ENCODE measurements at places on chromosomes 4 and X.

DNA sequence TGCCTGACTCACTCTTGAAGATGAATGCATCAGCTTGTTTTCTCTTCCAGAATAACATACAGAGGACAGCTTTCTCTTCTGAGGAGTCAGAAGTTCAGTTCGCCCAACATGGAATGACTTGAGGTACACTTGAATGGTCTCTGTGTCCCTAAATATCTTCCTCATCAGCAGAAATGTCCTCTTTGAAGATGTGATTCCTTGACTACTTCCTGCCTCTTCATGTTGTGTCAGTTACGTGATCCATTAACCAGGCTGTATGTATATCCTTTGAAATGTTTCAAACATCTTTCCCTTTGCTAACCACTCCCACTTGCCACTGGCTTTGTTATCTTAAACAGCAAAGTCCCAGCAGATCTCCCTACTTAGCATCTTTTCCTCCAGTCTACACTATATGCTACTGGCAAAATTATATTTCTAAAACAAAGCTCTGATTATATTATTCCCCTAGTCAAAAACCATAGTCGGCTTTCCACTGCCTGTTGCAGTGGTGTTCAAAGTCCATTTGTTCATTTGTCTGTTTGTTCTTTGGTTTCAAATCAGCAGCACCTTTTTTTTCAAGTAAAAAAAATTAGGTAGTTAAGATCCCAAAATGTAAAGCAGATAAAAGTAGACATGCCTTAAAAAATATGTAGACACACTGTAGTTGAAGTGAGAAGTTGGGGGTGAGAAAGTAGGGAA lies 82.1 kb upstream of the PAK3 start:
- DNase-seq, result no peak

- no peak for DNase-seq
These were observed 199.0 kb downstream of the GPC3 start for GRCh38 chrX:133786382-133786781.

DNA sequence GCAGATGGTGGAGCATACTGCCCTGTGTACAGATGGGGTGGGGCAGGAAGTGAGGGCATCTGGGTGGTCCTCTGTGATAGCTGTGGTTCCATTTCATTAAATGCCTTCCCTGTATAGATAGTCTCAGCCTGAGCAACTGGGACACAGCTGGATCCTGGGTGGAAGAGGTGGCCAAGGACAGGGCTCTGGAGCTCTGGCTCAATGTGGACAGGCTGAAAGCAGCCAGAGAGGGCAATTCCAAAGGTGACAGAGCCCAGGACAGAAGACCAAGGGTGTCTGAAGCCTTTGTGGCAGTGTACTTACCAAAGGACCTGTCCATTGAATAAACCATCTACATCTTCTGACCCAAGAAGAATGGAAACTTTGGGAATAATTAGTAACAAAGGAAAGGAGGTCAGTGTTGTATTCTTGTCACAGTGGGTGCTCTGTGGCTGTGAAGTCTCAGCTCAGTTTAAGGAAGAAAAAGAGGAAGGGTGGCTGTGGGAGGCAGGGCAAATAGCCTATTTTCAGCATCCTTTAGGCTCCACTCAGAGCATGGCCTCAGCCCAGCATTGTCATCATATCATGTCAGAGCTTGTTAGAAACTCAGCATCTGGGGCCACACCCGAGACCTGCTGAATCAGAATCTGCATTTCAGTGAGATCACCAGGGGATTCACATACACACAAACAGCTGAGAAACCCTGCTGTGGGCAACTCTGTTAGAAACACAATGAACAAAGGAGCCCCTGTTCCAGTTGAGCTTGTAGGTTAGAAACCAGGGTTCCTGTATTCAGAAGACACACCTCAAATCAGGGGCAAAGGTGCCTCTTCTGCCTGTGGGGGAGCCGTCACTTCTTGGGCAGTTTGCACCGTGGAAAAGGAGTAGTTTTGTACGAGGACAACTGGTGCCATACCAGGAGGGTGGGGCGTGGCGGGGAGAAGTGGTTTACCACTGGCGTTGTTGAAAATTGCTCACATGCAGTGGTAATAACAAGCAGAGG lies 168.6 kb downstream of the PTTG2 start:
- DNase-seq, result no peak

GRCh38 chrX:19513383-19513782 lies 1.9 kb downstream of the MAP3K15 start:
- peak; percentile 17 for DNase-seq

DNA sequence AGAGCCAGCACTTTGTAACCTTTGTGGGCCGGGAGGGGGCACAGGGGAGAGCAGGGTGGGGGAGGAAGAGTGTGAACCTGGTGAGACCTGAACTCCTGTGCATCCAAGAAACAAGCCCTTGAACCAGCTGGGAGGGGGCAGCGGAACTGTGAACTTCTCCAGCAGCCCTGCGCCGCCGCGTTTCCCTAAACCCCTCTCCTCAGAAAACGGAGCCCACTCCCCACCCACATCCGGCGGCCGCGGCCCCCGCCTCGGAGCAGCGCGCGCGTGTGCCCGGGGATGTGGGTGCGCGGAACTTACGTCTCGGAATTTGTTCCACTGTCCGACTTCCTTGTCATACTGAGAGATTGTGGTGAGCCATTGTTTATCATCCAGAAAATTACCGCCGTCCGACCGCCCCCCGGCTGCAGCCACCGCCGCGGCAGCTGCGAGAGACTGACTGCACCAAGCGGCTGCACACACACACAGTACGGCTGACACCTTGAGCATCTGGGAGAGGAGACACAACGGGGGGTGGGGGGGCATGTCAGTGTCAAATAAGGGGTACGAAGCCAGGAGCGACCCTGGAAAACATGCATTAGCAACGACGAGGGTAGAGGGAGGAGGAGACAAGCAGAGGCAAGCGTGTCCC lies 494 bp downstream of the SPOCK3 start:
- DNase-seq, result no peak

DNA sequence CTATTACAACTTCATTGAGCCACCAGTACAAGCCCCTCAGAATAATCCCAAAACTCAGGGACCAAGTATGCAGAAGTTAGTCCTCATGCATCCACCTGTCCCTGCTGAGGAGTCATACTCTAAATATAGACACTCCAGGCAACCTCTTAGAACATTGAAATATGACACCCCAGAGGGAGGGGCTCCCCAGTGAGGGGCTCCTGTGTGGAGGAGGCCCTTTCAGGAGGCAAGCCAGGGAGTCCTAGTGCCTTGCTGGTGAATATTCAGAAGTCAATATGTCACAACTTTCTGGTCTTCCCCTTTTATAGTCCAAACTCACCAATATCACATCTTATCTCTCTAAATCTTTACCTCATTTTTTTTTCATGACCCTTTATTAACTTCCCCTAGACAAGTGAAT lies 1.6 kb upstream of the ARMCX6 start:
- no peak for DNase-seq

DNA sequence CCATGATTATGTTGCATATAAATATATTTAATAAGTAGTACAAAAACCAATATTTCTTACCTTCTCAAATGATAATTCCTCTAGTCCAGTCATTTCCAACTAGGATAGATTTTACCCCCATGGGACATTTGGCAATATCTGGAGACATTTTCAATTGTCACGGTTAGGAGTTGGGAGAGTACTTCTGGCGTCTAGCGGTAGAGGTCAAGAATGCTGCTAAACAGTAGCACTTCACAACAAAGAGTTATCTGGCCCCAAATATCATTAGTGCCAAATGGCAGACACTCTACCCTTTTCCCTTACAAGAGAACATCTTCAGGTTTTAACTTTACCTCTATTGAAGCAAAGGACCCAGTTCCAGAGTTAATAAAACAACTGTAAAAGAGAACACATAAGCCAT lies 168.1 kb downstream of the FAT4 start:
- DNase-seq, result no peak

GRCh38 chr4:20026456-20026855 lies 225.2 kb upstream of the SLIT2 start:
- DNase-seq, result no peak

- DNase-seq, result no peak
These were observed 57.3 kb upstream of the FSTL5 start for GRCh38 chr4:162221148-162221547.

GRCh38 chrX:132743086-132743485 lies 215.3 kb downstream of the HS6ST2 start:
- no peak for DNase-seq

- no peak for DNase-seq
These were observed 166.0 kb downstream of the ARAP2 start for GRCh38 chr4:36078319-36078718.

DNA sequence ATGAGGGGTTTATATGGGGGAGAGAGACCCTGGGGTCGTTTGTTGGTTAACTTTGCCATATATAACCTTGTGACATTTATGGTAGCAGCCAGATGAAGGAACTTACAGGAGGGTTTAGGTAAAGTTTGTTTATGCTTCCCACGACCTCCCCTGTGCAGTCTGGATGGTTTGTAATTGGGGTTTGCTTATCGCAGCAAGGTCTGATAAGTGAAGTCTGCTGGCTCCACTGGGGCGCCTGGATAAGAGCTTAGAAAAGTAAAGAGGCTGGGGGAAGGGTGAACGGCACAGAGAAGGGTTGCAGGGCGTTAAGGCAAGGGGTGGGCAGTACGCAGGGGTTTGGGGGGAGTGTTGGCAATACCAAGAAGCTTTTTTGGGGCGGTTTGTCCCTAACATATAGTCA lies 98.7 kb downstream of the KDM6A start:
- DNase-seq, result no peak

DNA sequence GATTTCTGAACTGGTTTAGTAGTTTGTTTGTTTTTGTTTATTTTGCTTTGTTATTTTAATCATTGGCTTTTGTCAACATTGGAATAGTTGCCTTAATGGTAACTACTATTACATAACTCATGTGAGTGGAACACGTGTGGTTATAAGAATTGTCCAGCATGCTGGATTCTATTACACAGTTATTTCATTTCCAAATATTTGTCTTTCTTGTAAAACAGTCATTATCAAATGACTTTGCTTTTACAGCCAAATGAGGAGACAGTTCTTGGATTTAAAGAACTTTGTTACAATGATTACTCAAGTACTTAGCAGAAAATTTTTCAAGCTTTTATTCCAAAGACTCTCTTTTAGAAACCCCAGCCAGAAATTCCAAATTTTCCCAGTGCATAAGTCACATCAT lies 516.1 kb upstream of the MAGEB2 start:
- no peak for DNase-seq

GRCh38 chrX:131270080-131270479 lies 19.0 kb downstream of the IGSF1 start:
- DNase-seq, result no peak

DNA sequence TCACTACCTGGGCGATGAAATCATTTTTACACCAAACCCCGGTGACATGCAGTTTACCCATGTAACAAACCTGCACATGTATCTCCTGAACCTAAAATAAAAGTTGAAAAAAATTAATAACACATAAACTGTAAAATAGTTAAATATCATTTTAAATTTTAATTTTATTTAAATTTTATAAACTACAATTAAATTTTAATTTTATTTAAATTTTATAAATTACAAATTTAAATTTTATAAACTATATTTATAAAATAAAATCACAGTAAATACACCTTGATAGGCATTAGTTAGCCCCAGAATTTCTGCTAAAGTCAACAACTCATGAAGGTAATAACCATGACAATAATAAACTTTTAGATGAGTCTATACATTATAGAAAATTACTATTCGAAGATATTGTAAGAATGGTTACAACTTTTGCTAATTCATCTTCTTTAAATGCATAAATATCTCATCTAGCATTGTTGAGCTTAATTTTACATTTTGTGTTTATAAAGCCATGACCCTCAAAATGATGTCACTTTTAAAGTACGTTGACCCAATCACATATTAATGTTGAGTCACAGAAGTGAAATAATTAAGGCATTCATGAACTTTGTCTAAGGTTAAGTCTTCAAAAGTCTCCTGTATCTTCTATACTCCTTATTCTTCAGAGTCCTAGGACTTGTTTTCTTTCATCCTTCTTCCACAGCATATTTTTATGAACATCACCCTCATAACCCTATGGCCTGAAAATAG lies 755.8 kb upstream of the LCORL start:
- DNase-seq, result no peak

DNA sequence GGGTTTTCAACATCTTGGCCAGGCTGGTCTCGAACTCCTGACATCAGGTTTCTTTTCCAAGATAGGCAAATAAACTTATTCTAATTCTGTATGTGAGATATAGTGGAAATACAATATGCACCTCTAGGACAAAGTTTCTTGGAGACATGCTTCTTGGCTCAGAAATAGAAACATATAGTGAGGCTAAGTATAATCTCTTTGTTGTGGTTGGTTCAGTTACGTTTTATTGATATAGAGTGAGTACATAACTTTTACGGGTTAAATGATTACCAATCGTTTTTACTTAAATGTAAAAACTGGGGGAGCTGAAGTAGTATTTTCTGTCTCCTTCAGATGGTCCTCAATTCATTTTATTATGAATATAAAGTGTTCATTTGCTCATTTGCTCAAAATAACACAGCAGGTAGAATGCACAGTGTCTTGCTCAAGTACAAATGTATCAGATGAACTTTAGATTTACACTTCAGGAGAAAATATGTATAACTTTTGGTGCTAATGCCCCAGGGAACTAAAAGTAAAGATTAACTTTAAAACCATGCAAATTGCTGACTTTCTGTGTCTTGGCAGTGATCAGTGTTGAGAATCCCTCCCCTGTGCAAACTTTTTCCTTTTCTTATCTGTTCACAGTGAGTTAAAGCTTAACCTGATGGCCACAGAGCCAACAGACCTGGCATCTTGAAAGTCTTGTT lies 77.6 kb downstream of the AFF1 start:
- DNase-seq, result no peak

GRCh38 chr4:189870511-189871234 lies 70.0 kb upstream of the FRG1 start:
- no peak for DNase-seq

DNA sequence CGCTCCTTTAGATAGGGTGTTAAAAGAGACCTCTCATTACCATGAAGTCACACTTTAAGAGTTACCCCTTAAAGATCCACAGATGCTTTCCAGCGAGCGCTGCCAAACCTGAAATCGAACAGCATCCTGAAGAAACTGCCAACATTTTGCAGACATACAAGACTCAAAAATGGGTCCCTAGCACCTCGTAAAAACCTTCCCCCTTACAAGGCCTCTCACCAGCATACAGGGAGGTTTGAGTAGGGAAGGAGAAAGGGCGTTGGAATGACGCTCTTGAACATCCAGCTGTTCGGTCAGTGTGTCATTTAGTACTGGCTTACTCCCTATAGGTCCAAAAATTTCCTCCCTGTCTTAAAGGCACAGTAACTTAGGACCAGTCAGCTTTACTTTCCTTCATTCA lies 45.3 kb upstream of the PGRMC1 start:
- DNase-seq, result no peak

DNA sequence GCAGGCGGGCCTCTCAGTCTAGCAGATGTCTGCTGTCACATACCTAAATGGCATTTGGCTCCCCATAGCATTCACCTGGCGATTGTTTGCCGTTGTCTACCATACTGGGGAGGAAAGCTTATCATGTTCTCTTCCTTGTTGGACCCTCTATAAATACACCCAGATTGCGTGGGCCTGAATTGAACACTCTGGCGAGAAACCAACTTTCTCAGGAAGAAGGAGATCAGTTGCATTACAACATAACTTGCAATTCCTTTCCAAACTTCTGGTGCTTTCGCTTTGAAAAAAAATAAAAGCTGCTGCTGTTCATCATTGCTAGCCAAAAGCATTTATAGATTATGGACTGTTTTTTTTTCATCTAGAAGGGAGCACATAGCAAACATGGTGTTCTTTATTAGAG lies 230.0 kb upstream of the GPC4 start:
- DNase-seq, result no peak

GRCh38 chrX:23904096-23904495 lies 3.6 kb downstream of the APOO start:
- no peak for DNase-seq

- DNase-seq, result no peak
These were observed 372.7 kb downstream of the C4orf33 start for GRCh38 chr4:129468624-129469023.

Data from T47D (cell line).